ENCODE measurements at places on chromosomes 13 and 19.

DNA sequence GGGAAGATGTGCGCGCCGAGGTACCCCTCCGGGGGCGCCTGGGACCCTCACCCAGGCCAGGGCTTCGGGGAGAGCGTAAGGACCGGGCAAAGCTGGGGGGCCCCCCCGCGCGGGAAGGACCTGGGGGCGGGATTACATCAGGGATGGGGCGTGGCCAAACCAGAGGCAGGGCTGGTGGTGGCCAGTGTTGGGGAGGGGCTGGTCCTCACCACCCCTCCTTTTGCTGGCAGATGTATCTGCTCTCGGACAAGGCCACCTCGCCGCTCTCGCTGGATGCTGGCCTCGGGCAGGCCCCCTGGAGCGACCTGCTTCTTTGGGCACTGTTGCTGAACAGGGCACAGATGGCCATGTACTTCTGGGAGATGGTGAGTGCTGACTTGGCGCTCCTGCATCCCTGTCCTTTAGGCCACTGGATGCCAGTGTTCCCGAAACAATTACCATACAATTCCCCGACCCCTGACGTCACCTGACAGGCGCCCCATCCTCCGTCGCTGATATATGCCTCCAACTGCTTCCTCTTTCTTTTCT is 25.3 kb downstream of the TRPM4 start:
- no peak for DNase-seq

DNA sequence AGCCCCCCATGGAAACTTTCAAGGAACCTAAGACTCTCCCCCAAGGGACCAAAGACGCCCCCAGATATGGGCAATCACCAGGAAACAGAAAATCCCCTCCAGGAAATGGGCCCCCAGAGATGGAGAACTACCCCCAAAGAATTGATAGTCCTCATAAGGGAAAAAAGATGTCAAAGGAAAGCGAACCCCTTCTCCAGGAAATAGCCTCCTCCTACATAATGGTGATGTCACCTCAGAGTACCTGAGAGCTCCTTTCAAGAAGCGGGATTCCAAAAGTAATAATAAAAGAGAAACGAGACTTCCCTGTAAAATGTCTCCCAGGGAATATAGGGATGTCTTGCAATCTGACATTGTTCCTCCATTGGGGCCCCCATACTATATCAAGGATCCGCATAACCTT is 1.1 kb downstream of the CDKN2D start:
- DNase-seq = no peak

DNA sequence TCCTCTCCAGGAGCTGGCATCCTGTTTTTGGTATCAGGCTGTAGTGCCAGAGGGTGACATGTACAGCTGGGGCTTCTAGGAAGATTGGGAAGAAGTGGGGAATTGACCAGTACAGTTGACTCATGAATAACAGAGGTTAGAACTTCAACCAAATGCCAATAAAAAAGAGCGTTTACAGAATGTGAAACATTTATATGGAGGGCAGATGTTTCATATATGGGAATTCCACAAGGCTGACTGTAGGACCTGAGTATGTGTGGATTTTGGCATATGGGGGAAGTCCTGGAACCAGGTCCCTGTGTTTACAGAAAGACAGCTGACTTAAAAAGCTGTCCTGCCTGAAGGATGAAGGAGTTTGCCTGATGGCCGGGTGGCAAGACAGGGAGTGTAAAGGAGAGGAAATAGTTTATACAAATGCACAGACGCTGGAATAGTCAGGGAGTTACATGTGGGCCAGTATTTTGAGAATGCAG is 5.2 kb downstream of the CHAMP1 start:
- DNase-seq = no peak

DNA sequence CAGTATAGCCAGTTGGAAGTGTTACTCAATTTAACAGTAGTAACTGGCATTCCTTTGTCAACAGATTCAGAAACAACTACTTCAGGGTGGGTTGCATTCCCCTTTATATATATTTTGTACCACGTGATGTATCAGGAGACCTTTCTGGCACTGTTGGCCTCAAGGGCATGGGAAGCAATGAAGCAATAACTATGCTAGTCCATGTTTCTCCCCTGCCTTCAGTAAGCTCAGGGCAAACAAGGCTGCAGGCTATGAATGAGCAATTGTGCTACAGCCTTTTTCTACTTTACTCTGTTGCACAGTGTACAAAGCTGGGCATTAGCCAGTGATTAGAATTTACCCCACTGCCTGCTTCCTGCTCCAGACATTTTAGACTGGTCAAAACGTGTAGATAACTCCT is 348.8 kb downstream of the GPC5 start:
- DNase-seq = no peak

DNA sequence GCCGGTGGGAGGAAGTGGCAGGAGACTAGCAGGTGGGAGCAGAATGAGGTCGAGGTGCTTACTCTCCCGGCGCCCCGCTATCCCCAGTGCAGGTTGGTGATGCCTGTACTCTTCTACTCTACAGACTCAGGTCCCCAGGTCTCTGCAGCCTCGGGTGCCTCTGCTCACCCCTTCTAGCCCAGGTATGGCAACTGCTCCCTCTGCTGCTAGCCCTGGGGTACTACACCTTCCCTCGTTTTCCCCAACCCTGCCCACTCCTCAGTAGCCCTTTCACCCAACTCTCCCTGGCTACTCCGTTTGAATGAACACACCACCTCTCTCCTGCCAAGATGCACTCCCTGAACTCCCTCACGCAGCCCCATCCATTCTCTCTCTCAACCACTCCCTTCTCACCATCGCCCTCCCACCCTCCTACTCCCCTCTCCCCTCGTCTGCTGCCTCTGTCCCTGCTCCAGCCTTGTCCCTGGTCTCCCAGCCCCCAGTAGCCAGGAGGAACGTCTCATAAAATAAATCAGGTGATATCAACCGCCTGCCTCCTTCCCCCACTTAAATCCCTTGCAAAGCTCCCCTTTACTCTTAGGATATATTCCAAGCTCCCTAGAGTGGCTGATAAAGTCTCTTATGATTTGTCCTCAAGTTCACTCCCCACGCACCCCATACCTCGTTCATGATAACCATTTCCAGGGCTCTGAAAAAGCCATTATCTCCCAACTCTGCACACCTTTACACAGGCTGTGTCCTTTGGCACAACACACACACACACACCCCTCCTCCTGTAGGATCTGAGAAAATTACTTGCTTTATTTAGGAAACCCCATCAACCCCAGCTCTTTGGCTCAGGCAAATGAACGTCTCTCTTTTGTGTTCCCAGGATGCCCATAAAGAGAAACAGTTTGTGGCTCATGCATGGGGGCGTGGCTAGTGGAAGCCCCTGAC is 8.2 kb upstream of the MEIS3 start:
- DNase-seq = peak; percentile 18

GRCh38 chr13:72507416-72508199 is 219.8 kb downstream of the MZT1 start:
- no peak for DNase-seq

GRCh38 chr13:73657821-73658540 is 476.2 kb downstream of the KLF12 start:
- no peak for DNase-seq

DNA sequence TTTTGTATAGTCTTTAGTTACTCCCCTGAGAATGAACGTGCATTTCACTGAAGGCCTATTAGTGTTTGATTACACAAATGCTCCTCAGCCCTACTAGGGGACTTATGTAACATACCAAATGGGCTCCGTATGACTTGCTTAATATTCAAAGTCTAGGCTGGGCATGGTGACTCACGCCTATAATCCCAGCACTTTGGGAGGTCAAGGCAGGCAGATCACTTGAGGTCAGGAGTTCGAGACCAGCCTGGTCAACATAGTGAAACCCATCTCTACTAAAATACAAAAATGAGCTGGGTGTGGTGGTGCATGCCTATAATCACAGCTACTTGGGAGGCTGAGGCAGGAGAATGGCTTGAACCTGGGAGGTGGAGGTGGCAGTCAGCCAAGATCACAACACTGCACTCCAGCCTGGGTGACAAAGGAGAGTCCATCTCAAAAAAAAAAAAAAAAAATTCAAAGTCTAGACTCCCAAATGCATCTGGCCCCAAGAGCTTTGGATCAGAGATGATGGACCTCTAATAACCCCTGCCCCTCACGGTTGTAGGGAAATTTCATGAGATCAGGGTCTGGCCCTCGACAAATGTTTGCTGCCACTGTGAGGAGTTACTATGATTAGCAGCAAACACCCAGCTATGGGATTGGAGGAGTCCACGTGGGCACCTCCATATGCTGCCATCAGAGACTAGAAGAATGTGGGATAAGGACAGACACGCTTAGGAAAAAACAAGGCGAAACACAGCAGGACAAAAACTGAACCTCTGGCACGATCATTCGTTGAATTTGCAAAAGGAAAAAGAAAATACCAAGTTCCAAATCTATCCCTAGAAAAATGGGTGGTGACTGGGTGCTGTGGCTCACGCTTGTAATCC is 4.6 kb downstream of the FBXO17 start:
- DNase-seq = no peak

DNA sequence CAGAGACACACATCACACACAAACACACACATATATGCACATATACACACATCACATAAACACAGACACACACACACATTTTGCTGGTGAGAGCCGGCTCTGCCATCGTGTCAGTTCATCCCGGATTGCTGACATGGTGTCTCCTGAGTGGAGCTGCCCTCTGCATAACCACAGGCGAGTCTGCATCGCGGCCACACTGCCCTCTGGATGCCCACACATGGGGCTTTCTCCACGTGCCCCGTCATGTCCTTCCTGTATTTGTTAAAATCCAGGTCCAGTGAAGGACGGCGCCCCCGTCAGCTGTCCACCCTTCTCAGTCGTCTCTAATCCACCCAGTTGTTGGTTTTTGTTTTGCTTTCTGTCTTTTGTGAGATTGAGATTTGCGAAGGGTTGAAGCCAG is 52.6 kb upstream of the F7 start:
- no peak for DNase-seq

GRCh38 chr13:29749401-29750182 is 100.8 kb downstream of the UBL3 start:
- DNase-seq = peak; percentile 11

- no peak for DNase-seq
Measured at GRCh38 chr13:113533161-113533840, 42.8 kb upstream of the DCUN1D2 start.

DNA sequence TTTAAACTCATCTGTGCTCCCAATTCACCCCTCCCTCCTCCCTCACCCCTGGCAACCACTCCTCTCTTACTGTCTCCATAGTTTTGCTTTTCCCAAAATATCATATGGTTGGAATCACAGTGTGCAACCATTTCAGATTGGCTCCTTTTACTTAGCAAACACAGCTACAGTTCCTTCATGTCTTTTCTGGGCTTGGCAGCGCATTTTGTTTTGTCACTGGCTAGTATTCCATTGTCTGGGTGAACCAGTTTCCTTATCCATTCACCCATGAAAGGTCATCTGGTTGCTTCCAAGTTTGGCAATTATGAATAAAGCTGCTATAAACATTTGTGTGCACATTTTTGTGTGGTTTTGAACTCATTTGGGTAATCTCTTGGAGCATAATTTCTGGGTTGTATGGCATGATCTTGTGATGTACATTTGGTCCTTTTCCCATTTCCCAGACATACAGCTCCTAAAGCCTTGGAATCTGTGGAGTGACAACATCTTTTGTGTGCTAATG is 23.9 kb upstream of the GAS6 start:
- DNase-seq = no peak

DNA sequence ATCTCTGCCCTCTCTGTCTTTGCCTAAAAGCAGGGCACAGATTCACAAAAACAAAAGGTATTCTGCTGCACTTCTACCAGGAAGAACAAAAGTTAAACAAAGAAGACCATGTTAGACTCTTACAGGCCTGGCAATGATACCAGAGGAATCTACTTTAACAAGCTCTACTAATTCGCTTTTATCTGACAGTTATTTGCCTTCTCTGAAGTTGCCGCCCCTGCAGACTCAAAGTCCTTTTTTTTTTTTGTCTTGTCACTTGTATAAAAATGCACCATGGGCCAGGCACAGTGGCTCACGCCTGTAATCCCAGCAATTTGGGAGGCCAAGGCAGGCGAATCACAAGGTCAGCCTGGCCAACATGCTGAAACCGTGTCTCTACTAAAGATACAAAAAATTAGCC is 176.5 kb upstream of the UBL3 start:
- no peak for DNase-seq

- no peak for DNase-seq
Measured at GRCh38 chr13:65999411-65999810, 1230.7 kb downstream of the PCDH9 start.

- DNase-seq = peak; percentile 7
Measured at GRCh38 chr19:5434970-5435641, 20.1 kb upstream of the ZNRF4 start.

DNA sequence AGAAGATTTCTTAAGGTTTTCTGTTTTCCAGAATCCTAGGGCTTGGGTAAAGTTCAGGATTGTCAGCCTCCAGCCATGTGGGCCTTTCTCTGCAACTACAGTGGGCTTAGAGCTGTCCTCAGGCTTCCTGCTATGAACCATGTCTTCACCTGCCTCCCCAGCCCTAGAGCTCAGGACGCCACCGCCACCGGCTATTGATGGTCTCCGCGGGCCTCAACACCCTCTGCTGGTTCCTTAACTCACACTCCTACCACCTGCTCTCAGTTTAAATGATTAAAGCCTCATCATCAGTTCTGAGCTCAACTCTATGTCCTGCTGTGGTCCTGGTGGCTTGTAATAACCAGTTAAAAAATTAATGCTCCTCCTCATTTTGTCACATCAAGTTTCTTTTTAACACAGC is 221.0 kb downstream of the EFNB2 start:
- DNase-seq = no peak

DNA sequence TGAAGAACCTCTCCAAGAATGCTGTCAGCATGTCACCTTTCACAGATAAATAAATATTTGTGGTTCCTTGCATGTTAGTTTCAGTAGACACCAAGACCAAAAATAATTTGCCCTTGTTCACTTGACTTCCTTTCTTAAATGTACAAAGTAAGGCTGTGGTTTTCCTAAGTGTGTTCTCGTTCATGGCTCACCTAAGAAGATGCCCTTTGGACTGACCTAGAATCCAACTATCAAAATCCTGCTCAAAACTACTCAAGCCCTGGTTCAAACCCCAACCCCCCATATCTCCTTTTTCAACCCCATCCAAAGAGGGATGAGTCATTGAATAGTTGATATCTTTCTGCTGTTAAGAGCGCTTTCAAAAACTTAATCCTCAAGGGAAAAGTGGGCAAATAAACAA is 247.8 kb upstream of the ZNF507 start:
- no peak for DNase-seq

GRCh38 chr13:58318495-58319167 is 687.1 kb downstream of the PCDH17 start:
- no peak for DNase-seq

DNA sequence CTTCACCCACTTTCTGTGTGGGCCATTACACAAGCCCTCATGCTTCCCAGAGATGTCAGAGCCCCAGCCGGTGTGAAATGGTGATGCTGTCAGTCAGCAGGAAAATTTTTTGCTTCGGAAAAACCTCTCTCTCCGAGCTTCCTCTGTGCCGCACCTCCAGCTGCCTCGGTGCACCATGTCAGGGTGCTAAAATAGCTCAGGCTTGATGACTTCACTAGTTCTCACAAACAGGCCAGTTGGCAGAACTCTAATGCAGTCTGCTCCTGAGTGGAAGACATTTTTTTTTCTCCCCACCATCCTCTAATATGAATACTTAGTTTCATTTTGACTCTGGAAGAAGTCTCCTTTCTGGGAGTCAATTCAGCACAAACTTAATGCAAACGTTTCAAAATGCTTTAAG is 71.3 kb downstream of the KLF12 start:
- DNase-seq = peak; percentile 7

All from inflammatory macrophage treated with lipopolysaccharide for 4 hours (primary cell).